ENCODE measurements at places on chromosomes 4 and X. TPM values are rescaled to one million over a fixed set of nuclear protein-coding genes. Genes with fewer than 3 reads are reported as not detected.

DNA sequence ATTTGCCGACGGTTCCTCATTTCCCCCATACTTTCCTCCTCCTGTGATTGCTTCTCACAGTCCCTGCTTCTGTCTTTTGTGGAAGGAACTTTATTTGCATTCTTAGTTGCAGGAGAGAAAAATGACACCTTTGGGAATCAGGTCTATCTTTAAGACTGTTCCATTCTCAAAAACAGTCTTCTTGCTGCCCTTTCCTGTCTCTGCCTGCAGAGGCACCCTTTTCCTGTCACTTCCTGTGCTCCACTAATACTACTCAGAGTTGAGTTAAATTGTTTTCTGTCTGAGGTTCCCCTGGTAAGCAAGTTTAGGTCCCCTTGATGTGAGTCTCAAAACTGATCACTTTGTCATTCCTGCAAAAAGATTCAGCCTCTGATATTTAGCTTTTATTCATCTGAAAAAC is 208.8 kb upstream of the CLNK start:
- no peak for DNase-seq

Gene CLDN2
- not detected for total RNA-seq

Gene FAT4
- 95.3 TPM for total RNA-seq

- DNase-seq, result no peak
These were observed 18.9 kb downstream of the TCEAL1 start for GRCh38 chrX:103647630-103648029.

- DNase-seq, result no peak
These were observed 24.2 kb upstream of the HELT start for GRCh38 chr4:184994010-184994622.

Gene PCDH7
- 115 TPM for total RNA-seq

Gene PCDH18
- total RNA-seq, result 26.0 TPM

- DNase-seq, result no peak
These were observed 463.8 kb upstream of the PABPC4L start for GRCh38 chr4:134665429-134665828.

Gene MAGEB1
- not detected for total RNA-seq

Gene NALF2
- total RNA-seq, result 1.9 TPM

DNA sequence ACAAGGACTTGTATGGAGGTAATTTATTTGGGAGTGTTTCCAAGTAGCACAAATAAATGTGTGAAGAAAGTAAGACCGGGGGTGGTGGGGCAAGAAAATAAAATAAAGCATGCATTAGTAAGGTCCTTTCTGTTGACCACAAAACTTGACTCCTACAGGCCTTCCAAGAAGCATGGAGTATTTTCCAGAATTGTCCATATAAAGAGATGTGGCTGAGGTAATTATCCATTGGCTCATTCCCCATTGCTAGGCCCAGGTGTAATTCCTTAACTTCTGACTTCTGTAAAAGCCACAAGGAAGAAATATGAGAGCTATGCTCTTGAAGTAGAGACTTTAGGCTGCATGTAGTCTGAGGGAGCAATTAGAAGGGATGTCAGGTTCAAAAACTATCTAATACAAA is 430.5 kb upstream of the PABPC4L start:
- no peak for DNase-seq

GRCh38 chr4:24568425-24568824 is 15.9 kb downstream of the DHX15 start:
- DNase-seq, result no peak

Gene NAT8L
- 11.4 TPM for total RNA-seq

GRCh38 chr4:146285037-146285436 is 70.7 kb downstream of the REELD1 start:
- no peak for DNase-seq

GRCh38 chrX:30948626-30949025 is 59.6 kb upstream of the TAB3 start:
- no peak for DNase-seq

Gene CCDC110
- 1.7 TPM for total RNA-seq

- DNase-seq, result no peak
These were observed 20.2 kb upstream of the NSUN7 start for GRCh38 chr4:40729555-40729954.

DNA sequence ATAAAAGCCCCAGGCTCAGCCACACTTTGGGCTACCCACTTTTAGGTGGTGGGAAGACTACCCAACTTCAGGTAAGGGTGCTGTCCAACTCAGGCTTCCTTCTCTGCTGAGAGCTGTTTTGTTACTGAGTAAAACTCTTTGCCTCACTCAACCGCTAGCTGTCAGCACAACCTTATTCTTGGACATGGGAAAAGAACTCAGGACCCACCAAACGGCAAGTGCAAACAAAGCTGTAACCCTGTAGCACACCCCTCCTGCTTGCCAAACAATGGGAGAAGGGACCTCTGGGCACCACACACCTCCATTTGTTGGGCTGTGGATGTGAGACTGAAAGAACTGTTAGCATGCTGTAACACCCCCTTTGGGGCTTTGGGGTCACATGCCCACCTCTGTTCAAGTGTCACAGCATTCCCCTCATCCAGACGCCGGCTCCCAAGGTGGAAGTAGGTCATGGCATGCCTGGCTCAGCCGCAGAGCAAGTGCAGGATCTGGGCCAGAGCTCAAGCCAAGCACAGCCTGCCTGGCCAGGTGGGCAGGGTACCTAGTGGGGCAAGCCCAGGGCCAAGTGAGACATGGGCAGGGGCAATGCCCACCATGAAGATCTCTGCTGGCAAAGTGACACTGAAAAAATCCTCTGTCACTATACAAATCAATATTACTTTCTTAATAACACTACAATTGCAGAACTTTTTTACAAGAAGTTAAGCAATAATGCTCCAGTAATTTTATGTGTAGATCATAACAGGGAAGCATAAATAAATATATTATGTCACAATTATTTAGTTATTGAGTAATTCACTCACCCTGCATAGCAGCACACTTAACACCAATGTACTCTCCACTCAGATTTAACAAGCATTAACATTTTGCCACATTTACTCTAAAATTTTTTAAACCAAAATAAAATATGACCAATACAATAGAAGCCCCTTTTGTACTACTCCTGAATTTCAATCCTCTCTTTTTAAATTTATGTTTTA is 107.2 kb downstream of the TBCK start:
- DNase-seq, result no peak

Gene SCML1
- 5.6 TPM for total RNA-seq

- DNase-seq, result no peak
These were observed 67.4 kb downstream of the RLIM start for GRCh38 chrX:74546984-74547383.

Gene MSX1
- total RNA-seq, result 3.0 TPM

Gene DUSP9
- total RNA-seq, result 1.7 TPM

DNA sequence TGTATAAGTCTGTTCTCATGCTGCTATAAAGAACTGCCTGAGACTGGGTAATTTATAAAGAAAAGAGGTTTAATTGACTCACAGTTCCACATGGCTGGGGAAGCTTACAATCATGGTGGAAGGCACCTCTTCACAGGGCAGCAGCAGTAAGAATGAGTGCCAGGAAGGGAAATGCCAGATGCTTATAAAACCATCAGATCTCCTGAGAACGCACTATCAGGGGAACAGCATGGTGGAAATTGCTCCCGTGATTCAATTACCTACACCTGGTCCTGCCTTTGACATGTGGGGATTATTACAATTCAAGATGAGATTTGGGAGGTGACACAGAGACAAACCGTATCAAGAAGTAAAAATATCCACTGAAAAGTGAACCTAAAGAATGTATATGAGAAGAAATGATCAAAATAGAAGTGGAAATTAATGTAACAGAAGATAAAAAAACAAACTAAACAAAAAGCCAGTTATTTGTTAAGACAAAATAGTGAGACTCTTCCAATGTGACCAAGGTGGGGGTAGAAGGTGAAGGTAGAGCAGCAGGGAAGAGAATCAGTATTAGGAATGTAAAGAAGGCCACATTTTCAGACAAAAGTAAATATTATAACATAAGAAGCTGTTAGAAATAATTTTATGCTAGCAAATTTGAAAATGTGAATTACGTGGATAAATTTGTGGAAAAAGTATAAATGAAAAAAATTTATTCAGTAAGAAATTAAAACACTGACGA is 372.9 kb downstream of the NKX6-1 start:
- DNase-seq, result no peak

GRCh38 chr4:148420397-148420796 is 21.8 kb downstream of the NR3C2 start:
- DNase-seq, result no peak

- no peak for DNase-seq
These were observed 152.5 kb downstream of the DCTD start for GRCh38 chr4:182764642-182765041.

Gene PPEF2
- not detected for total RNA-seq

DNA sequence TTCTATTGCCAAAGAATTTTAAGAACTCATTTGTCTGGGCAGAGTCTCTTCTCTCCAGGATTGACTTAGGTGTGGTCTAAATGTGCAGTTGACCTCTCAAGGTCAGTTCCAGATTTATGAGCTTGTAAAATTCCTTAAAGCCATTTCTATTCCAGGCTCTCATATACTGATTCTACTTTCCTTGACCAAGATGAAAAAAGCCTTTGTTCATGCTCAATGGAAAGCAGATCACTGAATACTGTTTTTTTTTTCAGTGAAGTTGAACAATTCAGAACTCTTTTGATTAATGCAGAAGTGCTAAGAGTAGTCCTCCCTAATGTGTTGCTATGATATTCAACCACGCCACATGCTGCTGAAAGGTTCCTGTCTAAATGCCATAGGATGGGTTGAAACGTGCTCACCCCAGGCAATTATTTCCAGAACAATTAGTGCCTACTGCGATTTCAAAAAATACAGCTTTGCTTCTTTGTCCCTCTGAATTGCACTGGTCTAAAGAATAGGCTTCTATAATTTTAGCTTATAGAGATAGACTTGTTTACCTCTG is 312.4 kb upstream of the PABPC5 start:
- DNase-seq, result no peak

Gene ASMT
- total RNA-seq, result 0.62 TPM

DNA sequence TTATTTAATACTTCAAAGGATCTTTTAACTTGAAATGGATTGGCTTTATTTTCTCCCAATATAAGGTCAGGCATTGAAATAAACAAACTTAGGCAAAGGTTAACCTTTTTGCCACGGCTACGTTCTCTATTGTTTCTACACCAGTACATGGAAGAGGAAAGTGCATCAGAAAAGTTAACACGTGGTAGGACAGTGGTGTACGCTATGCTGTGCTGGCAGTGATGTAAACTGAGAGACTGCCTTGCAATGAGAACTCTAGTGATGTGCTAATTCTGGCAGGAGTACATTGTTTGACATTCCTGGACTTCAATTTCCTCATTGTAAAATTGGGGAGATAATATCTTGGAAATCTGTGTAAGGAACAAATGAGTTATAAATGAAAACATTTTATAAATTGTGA is 208.2 kb downstream of the TMA16 start:
- DNase-seq, result no peak

GRCh38 chr4:145493166-145493565 is 11.5 kb downstream of the SMAD1 start:
- no peak for DNase-seq

- no peak for DNase-seq
These were observed 655.6 kb downstream of the IL1RAPL1 start for GRCh38 chrX:29242856-29243255.

GRCh38 chr4:2402941-2403340 is 15.5 kb downstream of the ZFYVE28 start:
- DNase-seq, result no peak

GRCh38 chrX:13411496-13412207 is 91.8 kb upstream of the ATXN3L start:
- DNase-seq, result no peak

DNA sequence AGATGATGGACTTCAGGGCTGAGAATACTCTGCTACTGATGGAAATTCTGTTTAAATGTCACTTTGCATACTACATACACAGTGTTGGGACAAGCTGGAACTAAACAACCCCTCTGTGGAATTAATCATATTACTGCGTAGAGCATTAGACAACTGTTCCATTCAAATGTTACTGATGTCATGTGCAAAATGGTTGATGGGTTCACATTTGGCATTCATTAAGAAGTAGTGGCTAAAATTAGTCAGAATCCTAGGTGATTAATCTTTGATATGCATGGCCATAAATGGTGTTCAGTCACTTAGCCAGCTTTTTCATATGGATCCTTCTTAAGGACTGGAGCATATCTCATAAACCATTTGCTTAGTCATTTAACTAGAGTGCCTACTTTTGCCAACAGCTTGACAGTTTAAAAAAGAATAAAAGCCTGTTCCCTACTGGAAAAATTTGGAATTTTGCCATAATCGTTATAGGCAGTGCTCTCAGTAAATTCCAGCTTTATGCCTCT is 105.2 kb downstream of the RNF150 start:
- DNase-seq, result no peak

Gene SULT1E1
- 8.4 TPM for total RNA-seq

GRCh38 chr4:56008206-56008605 is 59.5 kb downstream of the CEP135 start:
- DNase-seq, result no peak

- DNase-seq, result no peak
These were observed 71.9 kb downstream of the CLDN22 start for GRCh38 chr4:183248201-183248600.

DNA sequence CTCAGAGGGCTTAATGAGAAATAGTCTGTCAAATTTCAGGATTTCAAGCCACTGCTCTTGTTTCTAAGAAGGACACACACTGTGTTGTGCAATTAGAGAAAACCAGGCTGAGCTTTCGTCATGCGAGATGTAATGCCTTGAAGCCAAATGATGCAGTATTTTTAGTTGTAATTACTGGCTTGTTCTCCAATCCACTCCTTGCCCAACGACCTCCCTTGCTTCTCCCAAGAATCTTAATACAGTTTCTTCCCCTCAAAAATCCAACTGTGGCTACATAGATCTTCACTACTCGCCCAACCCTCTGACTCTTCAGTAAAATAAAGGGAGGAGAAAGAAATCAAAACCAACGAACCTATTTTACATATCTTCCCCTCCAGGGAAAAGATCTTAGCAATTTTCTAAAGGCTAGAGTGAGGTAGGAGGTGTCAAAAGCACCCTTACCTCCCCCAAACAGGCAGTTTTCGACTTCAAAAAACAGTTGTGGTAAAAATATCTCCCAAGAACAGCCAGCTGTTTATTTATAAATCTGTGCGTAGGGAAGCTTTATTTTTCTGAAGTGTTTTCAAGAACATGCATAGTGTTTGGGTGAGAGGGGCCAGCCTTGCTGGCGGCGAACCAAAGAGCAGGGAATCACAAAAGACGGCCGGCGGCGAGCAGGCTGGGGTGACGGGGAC is 68.7 kb downstream of the MGST2 start:
- peak; percentile 15 for DNase-seq

Gene IBSP
- not detected for total RNA-seq

GRCh38 chr4:5785806-5786680 is 75.0 kb downstream of the EVC start:
- no peak for DNase-seq

GRCh38 chrX:55489314-55490009 is at the start of gene USP51:
Gene USP51 (minus strand): TSS chrX:55489848. CDS start chrX:55488939, 909 bp downstream.
- peak; percentile 27 for DNase-seq
